ENCODE measurements at places on chromosomes 7 and 10. TPM values are rescaled to one million over a fixed set of nuclear protein-coding genes. Genes with fewer than 3 reads are reported as not detected.

DNA sequence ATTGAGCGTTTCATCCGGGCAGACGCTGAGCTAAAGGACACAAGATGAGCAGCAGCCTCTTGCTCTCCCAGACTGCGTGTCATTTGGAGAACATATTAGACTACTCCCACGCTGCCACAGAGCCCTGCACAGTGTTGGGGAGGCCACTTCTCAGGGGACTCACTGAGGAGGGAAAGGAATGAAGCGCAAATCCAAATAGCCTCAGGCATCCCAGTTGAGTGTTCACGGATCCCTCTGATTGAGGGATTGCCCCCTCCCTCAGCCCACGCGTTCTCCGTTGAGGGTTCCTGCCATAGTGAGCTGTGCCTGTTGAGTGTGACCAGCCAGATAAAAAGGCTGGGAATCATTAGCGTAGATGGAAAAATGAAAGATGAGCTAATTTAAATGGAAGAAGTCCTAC is 563.4 kb downstream of the ACTR3B start:
- DNase-seq = no peak

GRCh38 chr7:89771003-89771636 is 383.1 kb upstream of the STEAP1 start:
- DNase-seq = no peak

GRCh38 chr7:94656658-94656924 is 658 bp upstream of the SGCE start:
- no peak for DNase-seq

DNA sequence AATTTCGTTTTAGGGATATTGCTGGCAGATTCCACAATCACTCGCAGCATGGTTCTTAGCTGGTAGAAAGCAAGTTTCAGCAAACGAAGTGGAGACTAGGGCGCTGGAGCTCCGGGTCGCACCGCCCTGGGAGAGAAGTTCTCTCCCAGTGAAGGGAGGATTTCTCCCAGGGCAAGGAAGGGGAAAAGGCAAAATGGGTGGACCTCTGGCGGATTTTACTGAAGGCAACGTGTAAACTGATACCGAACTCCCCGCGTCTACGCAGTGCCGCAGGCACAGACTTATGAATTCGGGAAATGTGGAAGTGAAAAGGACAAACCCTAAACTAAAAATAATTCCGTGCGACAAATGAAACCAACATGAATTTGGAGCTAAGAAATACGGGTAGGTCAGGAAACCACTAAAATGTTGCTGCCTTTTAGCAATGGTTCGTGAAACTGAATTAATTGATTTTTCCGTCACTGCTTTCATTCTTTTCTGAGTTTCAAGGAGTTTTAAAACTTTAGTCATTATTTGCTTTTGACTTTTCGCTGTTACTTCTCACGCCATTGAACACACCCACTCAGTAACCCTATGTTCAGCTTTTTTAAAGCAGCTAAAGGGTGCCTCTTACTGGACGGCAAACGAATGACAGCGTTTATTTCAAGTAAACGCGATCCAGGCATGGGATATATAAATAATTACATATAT is at the start of gene MYOF:
Gene MYOF (minus strand): TSS at position 190 of the 690 bp plus-strand sequence. CDS start 140 bp downstream, at position 50.
- DNase-seq = peak; percentile 96

DNA sequence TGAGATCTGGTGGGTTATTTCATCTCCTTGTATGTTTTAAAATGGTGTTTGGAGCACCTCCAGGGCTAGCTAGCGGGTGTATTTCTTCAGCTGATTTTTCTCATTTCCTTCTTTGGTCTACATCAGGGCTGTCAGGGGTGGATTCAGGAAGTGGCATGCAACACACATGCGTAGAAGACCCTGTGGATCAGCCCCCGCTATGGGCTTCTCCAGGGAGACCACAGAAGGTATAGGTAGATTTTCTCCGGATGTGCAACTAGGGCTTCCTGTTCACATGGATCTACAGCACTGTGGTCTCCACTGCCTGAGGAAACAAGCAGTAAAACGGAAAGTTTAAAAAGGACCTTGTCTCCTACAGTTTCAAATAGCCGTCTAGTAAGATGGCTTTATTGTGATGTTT is 10.4 kb downstream of the NUB1 start:
- DNase-seq = no peak

- no peak for DNase-seq
Observed at GRCh38 chr7:43888993-43889945, 17.1 kb downstream of the URGCP start.

DNA sequence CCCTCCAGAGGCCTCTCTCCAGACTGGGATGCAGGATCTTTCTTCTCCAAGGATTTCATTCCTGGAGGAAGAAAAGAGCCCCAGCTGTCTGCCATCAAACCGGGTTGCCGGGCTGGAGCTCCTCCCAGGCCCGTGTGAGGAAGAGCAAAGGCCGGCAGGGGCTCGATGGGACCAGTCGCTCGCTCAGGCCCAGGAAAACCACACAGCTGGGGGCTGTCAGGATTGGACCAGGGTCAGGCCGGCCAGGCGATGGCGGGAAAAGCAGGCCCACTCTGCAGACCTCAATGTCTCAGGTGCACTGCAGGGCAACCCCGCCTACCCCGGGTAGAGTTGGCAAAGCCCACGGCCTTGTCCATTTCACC is 98.1 kb upstream of the DNAAF5 start:
- DNase-seq = no peak

- DNase-seq = no peak
Observed at GRCh38 chr10:96664563-96664962, 55.8 kb downstream of the PIK3AP1 start.

DNA sequence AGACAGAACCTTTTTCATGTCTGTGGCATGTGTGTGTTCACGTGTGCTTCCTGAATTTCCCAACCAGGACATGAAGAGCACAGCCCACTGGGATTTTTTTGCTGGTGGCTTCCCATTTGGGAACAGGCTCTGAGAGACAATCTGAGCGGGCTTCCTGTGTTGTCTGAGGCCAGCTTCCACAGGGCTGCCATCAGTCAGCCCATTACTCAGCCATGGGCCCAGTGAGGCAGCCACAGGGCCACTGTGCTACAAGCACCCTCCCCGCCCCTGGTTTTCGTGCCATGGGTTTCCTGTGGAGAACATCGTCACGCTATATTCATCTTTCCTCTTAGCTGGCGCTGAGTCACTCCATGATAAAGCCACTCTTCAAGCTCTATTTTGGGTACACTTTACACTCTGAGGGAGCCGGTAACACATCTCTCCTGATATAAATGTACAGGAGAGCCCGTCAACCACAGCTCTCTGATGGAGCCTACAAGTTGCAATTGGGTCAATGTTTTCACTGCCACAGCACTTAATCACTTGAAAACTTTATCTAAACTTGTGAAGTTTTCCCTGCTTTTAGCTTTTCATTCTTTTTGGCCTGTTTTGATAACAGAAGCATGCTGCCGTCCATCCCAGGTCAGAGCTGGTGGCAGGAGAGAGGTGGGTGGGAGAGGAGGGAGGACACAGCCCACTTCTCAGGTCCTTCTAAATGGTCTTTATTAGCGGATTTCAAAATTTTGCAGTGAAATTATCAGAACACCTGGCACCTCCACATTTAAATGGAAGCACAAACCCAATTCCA is 96.9 kb downstream of the HIPK2 start:
- peak; percentile 82 for DNase-seq

- DNase-seq = no peak
Observed at GRCh38 chr7:99827040-99827778, 604 bp upstream of the CYP3A43 start.

GRCh38 chr10:11358011-11358410 is 253.4 kb downstream of the USP6NL start:
- DNase-seq = no peak

- no peak for DNase-seq
Observed at GRCh38 chr10:10821926-10822325, 195.7 kb upstream of the CELF2 start.

DNA sequence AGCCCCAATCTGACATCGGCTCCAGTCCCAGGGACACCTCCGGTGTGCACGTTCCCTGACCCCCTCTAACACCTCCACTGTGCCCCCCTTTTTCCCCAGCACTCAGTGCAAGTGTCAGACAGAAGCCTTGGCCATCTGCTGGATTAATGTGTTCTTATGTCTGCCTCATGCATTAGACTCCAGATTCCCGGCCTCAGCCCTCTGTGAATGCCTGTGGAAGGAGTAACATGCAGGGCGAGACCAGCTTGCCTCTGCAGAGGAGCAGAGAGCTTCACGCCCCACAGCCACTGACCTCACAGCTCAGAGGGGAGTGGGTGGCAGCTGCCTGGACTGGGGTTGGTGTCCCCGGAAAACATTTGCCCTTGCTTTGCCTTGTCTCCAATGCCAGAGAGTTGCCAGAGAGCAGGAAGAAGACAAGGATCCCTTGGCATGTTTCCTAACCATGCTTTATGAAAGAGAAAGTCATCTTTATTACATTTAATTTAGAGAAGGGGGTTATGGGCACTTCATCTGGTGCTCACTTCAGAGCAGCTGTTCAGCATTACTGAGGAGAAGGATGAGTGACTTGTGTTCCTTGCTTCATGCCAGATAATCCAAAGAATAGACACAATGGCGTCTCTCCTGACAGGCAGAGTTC is 91.6 kb upstream of the CXCL12 start:
- no peak for DNase-seq

The TMED4 gene
- total RNA-seq = 129 TPM

The LGI1 gene
- 0.32 TPM for total RNA-seq

The HOXA2 gene
- 1.8 TPM for total RNA-seq

The C10orf53 gene
- not detected for total RNA-seq

The MBL2 gene
- total RNA-seq = not detected

The JAKMIP3 gene
- 2.0 TPM for total RNA-seq

All from NCI-H460 (cell line).